ENCODE measurements at places on chromosomes 7 and 10.
A peak's percentile ranks its signal among the peaks of the same experiment; 100 is the strongest.

- DNase-seq: no peak
Observed at GRCh38 chr7:114627231-114627630, 212.6 kb downstream of the FOXP2 start.

DNA sequence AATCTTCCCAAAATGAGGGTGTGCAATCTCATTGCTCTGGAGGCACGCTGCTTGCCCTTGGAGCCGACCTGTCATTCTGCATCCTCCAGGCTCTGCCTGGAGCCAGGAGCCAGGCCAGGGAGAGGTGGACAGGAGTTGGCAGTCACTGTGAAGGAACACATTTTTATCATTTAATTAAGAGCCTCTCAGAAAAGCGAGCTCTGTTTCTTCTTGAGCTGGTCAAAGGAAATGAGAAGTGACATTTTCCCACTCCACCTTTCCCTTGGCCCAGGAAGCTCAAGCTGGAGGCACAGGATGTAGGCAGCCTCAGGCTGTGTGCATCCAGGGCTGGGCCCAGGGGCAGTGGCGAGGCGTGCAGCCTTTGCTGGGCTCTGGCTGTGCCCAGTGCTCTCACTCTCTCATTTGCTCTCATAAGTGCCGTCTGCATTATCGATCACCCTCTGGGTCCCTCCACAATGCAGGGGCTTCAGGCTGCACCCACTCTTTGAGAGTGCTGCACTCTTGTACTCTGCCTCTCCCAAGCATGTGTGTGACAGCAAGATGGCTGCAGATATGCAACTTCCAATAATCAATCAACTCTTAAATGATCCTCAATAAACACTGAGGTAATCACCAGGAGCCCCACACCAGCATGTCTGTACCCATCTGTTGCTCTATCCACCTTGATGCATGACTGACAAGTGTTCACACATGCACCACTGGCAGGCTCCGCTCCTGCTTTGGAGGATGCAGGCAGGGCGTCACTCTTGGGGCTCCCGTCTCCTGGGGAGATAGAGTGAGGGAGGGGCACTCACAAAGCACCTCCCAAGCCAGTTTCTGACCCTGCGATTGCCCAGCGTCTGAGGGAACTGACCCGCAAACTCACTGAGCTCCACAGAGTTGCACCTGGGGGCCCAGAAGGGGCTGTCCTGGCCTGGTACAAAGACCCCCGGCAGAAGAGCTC is 171.4 kb downstream of the ZNF248 start:
- DNase-seq: no peak

DNA sequence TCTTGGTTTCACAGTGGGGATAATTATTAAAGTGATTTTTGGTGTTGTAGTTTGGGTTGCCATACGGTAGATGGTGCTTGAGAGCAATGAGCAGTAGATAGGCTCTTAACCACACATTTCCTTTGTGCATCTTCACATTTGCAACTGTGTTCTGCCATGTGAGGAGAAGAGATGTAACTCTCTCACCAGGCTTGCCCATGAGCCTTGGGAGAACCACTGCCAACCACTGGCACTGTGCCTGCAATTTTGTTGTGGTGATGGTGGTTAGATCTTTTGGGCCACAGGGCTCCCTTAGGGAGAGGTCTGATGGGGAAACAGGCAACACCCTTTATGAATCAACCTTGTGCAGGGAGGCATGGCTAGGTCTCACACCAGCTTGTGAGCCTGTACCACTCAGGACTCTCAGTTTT is 204.3 kb downstream of the CCDC7 start:
- DNase-seq: no peak

DNA sequence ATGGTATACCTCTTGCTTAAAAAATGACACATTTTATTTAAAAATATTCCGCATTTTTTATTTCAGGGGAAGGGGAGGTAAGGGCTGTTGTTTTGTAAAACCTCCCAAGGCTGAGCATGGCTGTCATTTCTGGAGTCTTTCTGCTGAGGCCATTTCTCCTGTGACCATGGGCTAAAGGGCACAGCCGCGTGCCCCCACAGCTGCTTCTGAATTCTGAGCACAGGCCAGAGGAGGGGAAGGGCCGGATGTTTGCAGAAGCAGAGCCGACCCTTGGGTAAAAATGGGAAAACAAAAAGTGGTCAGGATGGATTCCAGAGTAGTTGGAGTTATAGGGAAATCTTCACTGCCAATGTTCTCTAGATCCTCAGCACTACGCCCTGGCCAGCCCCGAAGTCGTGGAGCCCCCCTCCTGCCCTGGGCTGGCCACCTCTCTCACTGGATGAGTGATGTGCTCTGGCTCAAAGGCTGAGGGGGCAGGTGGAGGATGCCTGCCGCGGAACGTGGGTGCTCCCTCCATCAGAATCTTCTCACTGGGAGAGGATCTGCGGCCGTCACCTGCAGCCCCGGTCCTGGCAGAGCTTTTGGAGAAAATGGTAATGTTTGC is 131.3 kb upstream of the ZEB1 start:
- no peak for DNase-seq

GRCh38 chr10:68419376-68419775 is 12.3 kb upstream of the RUFY2 start:
- no peak for DNase-seq

GRCh38 chr7:101402081-101402779 is 39.6 kb downstream of the COL26A1 start:
- no peak for DNase-seq

DNA sequence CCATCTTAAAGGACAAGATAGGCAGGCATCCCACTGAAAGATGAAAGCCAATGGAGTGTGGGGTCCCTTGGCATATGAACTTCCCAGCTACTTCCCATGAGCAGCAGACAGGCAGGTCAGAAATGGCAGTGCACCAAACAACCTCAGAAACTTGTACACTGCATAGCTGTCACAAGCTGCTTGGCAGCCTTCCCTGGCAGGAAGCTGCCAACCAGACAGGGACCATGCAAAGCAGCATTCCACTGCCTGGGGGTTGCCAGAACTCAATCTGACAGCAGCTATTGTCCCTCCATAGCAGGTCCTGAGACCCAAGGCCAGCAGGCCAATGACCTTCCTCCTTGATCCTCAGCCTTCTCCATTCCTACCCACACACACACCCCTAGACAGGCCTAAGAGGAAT is 139.5 kb downstream of the PLCE1 start:
- no peak for DNase-seq

DNA sequence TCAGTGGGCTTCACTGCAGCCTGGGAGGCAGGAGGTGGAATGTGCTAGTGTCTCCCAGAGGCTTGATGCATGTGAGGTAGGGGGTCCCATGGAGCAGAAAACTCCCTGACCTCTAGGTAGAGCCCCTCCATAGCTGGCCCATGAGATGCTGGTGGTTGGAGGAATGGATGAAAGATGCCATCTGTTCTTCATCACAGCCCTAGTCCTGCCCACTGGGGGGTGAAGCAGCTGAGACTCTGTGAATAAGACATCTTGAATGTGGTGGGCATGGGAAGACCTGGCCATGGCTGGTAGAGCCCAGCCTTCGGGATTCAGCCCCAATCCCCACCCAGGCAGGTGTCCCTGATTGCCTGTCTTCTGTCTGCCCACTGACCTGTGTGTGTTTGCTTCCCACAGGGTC is 92.5 kb downstream of the COL13A1 start:
- no peak for DNase-seq

- no peak for DNase-seq
Observed at GRCh38 chr7:137753948-137754851, 92.6 kb downstream of the DGKI start.

- peak; percentile 57 for DNase-seq
Observed at GRCh38 chr7:19519443-19520021, 189.3 kb downstream of the POLR1F start.

DNA sequence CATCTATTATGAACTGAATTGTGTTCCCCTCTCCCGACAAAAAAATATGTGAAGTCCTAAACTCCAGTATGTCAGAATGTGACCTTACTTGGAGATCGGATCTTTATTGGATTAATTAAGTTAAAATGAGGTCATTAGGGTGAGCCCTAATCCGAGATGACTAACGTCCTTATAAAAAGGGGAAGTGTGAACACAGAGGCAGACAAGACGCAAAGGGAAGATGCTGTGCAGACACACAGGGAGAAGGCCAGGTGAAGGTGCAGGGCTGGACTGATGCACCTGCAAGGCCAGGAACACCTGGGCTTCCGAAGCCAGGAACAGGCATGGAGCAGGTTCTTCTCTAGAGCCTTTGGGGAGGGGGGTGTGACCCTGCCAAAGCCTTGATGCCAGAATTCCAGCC is 187.8 kb downstream of the PARD3 start:
- DNase-seq: no peak

DNA sequence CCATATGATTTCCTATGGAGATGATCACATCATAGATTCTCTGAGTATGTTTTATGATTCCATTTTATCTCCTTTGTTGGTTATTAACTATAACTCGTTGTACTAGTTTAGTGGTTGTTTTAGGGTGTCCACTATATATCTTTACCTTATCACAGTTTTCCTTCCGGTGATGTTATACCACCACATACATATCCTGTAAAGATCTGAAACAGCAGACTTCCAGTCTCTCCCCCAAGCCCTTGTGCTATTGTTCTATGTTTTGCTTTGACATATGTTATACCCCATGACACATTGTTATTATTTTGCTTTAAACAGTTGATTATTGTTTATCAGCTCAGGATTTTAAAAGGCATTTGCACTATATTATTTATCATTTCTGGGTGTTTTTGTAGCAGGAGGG is 7.3 kb downstream of the IL15RA start:
- DNase-seq: no peak

DNA sequence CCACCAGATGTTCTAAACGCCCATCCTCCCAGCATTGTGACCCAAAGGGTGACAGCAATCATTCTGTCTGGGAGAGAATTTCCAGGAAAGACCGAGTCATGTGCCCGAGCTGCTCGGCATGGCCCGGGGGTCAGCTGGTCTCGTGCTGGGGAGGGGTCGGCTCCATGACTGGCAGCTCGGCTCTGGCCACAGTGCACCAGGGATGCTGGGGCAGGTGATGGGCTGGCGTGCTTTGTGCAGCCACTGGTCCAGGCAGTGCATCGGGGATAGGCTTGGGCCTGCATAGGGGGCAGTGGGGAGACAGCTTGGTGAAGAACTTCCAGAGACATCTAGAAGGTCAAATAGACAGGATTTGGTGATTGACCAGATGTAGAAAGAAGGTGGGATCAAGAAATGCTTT is 39.2 kb upstream of the PSMG3 start:
- no peak for DNase-seq

- DNase-seq: peak; percentile 17
Observed at GRCh38 chr7:36391436-36392198, 2.0 kb downstream of the ANLN start.

GRCh38 chr7:47496666-47497065 is 85.2 kb downstream of the TNS3 start:
- DNase-seq: no peak

DNA sequence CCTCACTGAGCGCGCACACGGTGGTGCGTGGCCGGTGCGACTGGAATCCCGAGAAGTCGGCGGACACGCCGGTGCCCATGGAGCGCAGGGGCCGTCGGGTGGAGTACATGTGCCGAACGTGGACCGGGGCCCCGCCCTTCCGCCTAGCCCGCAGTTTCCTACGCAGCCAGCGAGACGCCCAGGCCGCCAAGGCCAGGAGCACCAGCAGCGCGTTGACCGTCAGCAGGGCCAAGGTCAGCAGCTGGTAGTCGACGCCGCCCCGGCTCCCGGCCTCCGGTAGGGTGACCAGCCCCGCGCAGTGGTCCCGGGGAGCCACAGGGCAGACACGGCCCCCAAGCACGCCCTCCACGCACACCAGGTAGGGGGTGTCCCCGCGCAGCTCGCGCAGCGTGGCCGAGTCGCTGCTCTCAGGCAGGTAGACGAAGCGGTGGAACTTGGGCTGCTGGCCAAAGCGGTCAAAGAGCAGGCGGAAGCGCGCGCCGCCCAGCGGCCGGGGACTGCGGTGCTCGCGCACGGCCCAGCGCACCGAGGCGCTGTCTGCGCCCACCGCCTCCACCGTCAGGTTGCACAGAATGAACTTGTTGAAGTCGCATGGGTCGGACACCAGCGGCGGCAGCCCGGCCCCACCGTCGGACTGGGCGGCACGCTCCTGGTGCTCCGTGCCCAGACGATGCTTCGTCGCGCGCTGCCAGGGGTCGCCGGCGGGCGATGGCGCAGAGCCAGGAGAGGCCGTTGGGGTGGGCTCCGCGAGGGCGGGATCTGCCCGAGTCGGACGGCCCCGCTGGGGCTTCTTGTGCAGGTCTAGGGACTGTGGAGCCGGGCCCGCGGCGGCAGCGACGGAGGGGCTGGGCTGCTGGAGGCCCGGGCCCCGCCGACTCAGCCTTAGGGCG is 2.2 kb downstream of the TRIL start:
- DNase-seq: no peak

DNA sequence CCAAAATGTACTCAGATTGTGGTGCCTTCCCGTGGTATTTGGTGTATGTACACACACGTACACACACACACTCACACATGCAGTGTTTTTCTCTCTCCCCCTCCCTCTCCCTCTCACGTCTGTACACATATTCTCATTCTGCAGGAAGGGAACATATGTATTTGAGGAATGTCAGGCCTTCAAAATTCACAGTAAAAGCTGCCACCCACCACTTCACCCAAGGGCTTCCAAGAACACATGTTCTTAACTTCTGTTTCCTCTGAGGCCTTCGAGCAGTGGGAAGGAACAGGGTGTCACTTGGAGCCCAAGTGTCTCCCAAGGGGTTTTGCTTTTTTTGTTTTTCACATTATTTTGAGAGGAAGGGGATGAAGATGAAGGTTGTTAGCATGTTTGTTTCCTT is 198.9 kb downstream of the TCF7L2 start:
- DNase-seq: no peak

GRCh38 chr10:62048919-62049623 is 147.6 kb downstream of the ARID5B start:
- DNase-seq: peak; percentile 70

DNA sequence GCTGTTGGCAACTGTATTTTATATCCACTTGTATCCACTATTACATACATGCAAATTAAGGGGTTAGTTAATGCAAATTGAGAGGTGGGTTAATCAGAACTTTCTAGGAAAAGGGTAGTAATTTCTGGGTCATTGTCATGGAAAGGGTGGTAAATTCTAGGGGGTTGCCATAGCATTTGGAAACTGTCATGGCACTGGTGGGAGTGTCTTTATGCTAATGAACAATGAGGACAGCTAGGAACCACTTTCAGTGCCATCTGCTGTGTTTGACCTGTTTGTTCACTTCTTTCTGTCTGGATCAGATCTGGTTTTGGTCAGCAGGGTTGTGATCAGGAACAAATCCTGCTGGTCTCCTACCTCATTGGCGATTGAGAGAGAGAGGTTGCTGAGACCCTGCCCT is 283.3 kb upstream of the PRKCQ start:
- DNase-seq: no peak

DNA sequence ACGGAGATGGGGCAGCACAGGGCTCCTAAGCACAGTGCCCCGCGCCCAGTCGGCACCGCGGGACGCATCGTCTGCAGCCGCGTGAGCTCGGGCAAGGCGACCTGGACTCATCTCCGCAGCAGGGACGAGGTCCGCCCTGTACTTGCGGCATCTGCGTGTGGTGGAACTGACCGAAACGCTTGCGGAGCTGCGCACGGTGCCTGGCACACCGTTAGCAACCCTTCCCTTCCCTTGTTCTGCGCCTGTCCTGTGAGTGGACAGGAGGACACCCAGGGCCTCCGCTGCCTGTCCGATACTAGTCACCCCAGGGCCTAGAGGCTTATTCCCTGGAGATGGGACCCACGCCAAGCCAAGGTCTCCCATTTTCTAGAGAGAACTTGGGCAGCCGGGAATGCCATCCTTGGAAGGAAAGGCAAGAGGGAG is 98.5 kb downstream of the WDR11 start:
- no peak for DNase-seq

GRCh38 chr10:43959364-43960134 is 310.9 kb upstream of the ZNF32 start:
- no peak for DNase-seq
